ENCODE measurements at places on chromosomes 12 and 14.

- DNase-seq: no peak
These were observed 36.2 kb downstream of the GCN1 start for GRCh38 chr12:120158351-120158750.

GRCh38 chr12:81502912-81503695 lies 256.0 kb downstream of the PPFIA2 start:
- DNase-seq: no peak

DNA sequence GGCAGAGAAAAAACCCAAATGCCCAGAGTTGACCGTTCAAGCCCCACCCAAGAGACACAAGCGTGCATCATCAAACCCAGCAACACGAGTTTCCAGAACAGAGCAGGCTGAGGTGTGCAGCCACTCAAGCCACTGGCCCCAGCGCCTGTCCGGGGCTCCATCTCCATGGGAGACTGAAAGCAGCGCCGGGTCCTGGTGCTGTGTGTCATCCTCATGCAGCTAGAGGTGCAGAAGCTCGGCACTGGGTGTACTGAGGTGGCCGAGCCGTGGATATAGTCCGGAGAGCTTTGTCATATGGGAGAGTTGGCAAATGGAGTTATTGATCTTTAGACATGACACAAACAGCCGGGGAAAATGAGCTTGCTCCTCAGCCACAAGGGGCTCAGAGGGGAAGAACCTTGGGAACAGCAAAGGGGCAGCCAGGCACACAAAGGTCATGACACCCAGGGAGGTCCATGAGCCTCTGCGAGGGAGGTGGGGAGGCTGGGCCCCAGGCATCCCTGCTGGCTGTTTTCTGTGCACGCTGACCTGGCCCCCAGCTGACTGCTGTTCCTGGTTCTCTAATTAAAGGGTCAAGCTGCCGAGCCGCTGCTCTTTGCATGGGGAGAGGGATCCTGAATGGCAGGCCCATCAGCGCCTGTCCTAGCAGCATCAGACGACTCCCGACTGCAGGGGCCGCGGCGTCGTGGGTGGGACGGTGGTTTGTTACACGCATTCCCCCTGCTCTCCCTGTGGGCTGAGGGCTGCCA lies 145.4 kb upstream of the SFSWAP start:
- DNase-seq: no peak

DNA sequence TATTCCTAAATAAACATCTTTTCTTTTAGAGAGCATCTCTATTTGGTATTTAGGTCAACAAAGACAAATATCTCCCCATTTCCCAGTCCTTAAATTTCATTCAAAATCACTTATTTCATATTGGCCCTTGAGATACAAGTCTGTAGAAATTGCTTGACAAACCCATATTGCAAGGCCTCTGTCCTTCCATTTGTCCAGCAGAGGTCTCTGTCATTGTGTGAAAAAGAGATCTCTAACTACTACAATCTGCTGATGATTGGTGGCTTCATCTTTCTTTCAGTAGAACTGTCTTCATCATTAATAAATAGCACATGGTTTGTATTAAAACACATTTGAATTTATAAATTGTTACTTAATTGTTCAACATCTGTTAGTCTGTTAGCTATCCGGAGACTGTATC lies 252.6 kb downstream of the ACSS3 start:
- DNase-seq: no peak

- DNase-seq: no peak
These were observed 260.3 kb downstream of the ADGRD1 start for GRCh38 chr12:131213896-131214442.

DNA sequence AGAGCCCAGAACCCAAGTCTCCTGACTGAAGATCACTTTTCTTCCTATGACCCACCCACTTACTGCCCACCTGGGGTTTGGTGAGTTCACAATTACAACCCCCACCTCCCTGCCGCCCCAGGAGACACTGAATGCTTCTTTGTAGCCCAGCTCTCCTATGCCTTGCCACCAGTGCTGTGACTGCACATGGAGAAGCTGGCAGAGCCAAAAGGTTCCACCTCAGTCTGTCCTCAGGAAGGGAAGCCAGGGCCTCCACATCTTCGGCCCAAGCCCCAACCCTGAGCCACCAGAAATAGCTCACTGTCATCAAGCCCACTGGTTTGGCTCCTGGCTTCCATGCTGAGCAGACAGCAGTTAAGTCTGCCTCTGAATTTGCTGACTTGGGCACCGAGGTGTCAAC lies 25.6 kb downstream of the OTUB2 start:
- peak; percentile 6 for DNase-seq

- no peak for DNase-seq
These were observed 2.1 kb upstream of the GTSF1 start for GRCh38 chr12:54475537-54475936.

DNA sequence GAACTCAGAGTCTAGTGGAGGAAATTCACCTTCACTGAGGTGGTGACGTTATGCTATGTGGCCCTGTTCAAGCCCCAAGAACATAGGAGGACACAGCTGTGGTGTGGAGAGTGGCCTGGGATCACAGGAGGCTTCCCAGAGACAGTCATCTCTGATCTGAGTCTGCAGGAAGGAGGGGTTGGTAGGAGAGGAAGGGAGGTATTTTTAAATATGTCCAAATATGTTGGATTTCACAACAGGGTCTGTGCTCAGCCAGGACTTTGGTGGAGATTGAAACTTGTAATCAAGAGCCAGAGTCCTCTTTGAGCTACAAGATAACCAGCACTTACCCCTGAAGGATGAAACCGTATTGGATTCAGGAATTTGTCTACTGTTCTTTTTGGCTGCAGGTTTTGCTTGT lies 26.4 kb upstream of the MED13L start:
- no peak for DNase-seq

GRCh38 chr14:37246427-37246829 lies 48.7 kb downstream of the MIPOL1 start:
- DNase-seq: no peak

- no peak for DNase-seq
These were observed 112.5 kb downstream of the PRKD1 start for GRCh38 chr14:29815016-29815674.

DNA sequence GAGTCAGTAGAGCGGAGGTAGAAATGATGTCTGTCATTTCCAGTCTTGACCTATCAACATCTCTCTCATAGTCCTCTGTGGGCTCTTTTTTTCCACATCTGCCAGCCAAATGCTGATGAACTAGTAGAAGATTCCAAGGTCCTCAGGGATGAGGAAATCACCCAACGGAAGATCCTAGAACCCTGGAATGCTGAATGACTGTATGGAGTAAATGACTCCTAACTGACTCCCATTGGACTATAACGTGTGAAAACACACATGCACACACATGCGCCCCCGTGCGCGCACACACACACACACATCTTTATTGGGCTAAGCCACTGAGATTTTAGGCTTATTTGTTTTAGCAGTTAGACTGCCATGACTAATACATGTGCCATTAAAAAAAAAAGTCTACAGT lies 159.2 kb downstream of the MYRFL start:
- no peak for DNase-seq

DNA sequence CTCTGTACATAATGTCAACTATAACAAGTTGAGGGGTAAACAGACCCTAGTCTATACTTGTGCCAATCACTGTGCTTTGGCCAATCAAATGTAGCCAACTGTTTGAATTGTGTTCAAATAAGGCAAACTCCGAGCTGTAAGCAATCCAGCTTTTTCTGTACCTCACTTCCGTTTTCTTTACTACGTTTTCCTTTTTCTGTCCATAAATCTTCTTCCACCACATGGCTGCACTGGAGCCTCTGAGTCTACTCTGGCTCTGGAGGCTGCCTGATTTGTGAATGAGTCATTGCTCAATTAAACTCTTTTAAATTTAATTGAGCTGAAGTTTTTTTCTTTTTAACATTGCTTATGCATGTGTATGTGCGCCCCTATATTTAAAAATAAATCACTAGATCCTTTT lies 29.7 kb downstream of the CLEC1A start:
- DNase-seq: no peak

DNA sequence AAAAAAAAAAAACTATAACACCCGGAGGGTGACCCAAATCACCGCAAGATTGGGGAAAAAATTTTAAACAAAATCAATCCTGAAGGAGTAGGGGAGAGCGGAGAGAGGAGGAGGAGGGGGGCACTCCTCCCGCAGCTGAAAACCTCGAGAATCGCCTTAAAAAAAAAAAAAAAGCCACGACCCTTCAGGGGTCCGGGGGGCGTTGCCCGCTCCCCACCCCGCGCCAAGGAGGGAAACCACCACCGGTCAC lies 254 bp downstream of the GTF2A1 start:
- no peak for DNase-seq

GRCh38 chr12:115802767-115803166 lies 474.7 kb downstream of the MED13L start:
- DNase-seq: no peak

GRCh38 chr14:83290447-83290846 lies 1756.8 kb upstream of the SEL1L start:
- DNase-seq: no peak

- peak; percentile 70 for DNase-seq
These were observed 1.2 kb upstream of the BMAL2 start for GRCh38 chr12:27331291-27331926.

GRCh38 chr12:15717940-15718567 lies 71.1 kb downstream of the EPS8 start:
- DNase-seq: no peak

- no peak for DNase-seq
These were observed at the start of the genes FOXA1 and TTC6 for GRCh38 chr14:37594971-37595808. Gene FOXA1, minus strand, starts transcription at chr14:37595249. Its CDS starts 277 bp downstream, at chr14:37594972. Gene TTC6, plus strand, starts transcription at chr14:37595629. Its CDS starts 26,436 bp downstream, at chr14:37622065.

DNA sequence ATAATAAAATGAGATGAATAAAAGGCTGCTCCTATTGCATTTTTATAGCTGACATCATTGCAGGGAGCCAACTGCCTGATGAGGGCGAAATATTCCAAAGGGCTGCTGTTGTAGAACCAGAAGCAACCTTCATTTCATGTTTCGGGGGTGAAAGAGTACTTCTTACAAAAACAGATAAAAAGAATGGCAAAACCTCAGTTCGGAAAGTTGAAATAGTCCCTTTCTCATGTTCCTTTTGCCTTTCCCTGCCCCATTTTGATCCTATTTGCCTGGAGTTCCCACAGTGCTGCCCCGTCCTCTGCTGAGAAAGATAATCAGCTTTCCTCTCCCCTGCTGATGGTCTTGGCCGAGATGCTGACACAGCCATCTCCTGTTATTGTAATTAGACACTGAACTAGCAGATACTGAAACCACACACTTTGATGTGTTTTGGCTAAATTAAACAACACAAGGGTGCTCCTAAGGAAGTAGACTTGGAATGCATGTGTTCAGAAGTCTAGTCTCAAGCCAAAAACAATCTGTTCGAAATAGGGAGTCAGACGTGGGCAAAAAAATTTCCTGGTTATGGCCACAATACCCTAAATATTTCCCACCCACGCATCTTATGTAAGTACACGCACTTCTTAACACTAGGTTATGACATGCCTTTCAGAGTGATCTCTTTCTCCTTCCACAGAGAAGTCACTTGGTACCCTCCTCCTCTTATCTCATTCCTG lies 117.2 kb downstream of the PPM1H start:
- no peak for DNase-seq

- no peak for DNase-seq
These were observed 128.9 kb downstream of the SNAPC1 start for GRCh38 chr14:61891170-61891569.

- no peak for DNase-seq
These were observed 1.2 kb downstream of the SART3 start for GRCh38 chr12:108559748-108560147.

DNA sequence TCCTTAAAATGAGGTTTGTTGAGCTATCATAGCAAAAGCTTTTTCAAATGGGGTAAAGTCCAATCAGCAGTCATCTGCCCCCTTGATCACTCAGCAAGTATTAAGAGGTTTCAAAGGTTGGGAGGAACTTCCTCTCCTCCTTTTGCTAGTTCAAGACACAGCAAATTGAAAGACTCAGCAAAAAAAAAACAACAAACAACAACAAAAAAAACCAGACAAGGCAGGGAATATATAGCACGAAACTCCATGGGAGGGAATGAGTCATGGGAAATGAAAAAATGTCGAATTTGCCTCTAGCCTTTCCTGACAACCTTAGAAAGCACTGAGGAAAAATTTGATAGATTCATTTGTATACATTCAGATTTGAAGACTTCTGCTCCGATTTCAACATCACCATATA lies 1.6 kb upstream of the SLC7A8 start:
- DNase-seq: no peak

- no peak for DNase-seq
These were observed 3.2 kb downstream of the C14orf132 start for GRCh38 chr14:96042248-96042930.

DNA sequence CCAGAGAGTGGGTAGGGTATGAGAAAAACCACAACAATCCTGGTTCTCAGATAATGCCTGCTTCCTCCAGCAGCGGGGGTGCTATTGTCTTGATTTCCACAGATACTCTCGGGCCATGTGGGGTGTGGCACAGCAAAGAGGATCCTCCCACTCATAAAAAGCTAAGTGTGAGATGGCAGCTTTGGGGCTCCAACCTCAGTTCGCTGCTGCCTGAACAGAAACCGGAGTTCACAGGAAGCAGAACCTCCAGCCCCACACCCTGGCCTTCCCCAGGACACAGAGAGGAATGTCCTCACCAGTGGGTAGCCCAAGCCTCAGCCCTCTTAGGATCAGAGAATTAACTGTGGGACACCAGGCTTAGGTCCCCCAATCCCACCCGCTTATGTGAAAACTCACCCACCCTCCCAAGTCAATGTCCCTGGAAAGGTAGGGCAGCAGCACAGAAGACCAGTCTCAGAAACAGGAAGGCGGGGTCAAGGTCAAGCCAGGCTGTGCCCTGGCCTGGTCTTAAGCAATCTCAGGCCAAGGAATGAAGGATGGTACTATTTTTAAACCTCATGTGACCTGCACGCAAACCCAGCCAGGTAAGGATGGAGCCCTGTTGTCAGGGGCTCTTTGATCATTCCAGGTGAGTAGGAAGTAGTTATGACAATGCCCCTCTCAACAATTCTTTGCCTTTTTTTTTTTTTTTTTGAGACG lies 9.0 kb downstream of the KCTD10 start:
- no peak for DNase-seq

DNA sequence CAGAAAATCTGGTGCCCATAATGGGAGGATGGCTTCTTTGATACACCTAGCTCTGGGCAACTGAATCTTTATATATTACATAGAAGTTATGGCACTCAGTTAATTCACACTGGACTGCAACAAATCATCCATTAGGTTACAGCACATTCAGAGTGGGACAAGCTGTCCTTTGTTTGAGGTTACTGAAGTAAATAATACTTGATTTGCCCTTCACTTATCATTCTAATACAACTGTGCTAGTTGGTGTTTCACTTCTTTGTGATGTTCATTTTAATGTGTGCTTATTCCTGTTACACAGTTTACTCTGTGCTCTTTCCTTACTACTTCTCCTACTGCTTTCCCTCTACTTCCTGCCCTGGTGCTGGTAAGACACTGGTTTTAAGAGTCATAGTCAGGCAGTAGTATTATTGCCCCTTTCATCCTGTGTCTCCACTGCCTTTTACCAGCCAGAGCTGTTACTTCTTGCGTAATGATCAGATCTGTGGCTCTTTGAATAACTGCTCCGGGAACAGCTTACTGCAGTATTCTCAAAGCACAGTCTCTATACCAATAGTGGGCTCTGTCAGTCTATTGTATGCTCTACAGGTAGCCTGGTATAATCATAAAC lies 36.4 kb upstream of the GXYLT1 start:
- DNase-seq: no peak

- DNase-seq: no peak
These were observed 54.7 kb downstream of the RPS6KA5 start for GRCh38 chr14:91005716-91006115.

GRCh38 chr12:77060136-77060882 lies 5.1 kb downstream of the E2F7 start:
- no peak for DNase-seq

All from natural killer cell treated with Interleukin-12 subunit alpha and Interleukin-12 subunit beta and Interleukin-15 and Interleukin-18, amount 100 ng/mL, for 72 hours (primary cell).